Fibroblast of lung (primary cell): ENCODE measurements at places on chromosomes 6 and 20.

DNA sequence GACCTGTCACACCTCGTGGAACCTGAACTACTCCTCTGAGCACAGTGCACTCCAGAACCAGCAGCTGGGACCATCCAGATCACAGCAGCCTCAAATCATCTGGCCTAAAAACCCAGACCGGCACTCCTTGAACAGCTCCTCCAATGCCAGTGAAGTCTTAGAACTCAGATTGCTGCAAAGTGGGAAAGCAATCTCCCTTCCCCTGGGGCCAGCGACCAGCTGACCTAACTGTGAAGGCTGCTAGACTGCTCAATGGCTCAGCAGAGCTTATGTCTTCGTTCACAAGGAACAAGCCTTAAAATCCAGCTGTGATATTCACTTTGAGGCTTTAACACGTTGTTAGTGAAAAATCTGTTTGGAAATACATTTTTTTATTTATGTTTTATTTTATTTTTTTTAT lies 243.2 kb downstream of the ANKRD60 start:
- no peak for DNase-seq

- peak; percentile 66 for DNase-seq
Observed at GRCh38 chr6:13307508-13307995, 20.8 kb downstream of the TBC1D7 start.

DNA sequence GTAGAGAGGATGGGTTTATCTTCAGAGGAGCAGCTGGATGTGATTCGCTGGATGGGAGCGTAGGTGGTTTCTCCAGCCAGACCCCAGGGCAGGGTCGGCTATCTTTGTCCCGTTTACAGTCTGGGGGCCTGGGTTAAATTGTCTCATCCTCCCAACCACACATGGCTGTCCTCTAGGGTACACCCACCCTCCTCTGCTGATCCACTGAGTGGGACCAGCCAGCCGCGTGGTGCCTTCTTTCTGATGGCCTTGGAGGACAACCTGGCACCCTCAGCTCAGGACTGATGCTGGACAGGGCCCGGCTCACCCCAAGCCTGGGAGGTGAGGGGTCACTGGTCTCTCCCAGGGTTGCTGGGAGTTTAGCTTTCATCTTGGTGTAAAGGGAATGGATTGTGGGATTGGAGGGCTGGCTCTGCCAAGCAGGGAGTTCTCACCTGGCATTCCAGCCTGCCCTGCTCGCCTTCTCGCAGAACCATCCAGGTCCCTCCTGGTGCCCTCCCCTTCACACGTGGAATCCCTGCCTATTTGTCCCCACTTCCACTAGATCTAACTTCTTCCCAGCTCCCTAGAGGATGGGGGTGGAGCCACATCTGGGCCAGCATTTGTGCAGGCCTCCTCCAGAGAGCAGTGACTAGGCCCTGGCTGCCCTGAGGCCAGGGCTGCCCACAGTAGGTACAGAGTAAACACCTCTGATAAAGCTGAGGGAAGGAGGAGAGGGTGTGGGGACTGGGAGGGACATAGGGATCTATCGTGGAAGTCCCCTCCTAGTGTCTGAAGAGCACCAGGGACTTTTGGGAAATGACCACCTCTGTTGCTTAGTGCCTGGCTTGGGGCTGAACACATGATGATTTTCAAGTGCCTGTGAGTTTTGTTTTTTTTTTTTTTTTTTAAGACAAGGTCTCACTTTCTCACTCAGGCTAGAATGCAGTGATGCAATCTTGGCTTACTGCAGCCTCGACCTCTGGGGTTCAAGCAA lies 1.6 kb downstream of the ITPR3 start:
- DNase-seq = no peak

DNA sequence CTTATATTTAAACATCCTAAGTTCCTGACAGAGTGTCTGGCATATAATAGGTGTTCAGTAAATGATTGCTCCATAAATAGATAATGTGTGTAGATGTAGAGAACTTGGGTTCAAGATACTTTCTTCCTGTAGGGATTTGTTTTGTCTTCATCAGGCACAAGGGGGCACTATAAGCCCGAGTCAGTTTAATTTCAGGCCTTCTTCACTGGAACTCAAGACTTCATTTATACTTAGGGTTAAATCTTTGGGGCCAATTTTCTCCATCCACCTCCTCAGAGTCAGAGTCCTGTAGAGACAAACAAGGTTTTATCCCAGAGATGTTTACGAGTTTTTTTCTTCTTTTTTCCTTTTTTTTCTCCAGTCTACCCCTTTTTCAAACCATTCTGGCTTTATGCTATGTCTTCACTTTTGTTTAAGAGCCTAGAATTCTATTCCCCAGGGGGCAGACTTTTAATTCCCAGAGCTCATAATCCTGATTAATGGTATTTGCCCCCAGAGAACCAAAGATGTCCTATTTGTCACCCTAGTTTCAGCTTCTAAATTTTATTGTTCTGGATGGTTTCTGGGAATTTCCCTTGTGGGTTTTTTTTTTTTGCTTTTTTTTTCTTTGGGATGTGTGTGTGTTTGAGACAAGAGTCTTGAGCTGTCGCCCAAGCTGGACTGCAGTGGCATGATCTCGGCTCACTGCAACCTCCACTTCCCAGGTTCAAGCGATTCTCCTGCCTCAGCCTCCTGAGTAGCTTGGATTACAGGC lies 88.4 kb downstream of the HFE start:
- DNase-seq = peak; percentile 83

DNA sequence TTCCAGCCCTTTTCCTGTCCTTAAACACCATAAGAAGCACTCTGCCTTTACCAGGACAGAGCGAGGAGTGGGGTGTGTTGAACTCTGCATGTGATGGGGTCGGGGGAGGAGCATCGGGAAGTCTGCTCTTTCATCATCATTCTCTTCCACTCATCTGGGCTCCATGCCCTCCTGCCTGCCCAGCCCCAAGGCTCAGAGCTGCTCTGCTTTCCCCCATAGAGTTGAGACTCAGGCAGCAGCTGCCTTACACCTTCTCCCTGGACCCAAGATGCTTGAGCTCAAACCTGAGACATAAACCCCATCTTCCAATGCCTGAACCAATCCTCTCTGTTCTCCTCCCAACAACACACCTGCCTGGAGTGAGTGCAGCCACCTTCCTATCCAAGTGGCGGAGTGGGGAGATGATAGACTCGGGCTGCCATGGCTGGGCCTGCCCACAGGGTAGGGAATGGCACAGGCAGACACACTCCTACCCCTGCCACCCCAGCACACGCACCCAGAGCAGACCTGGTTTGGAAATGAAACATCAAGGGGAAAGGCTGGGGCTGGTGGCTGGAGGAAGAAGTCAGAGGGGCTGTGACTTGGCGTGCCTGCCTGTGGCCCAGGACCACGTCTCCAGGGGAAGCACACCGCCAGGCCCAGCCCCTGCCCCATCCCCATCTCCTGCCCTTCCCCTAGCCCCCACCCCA lies 28.4 kb downstream of the TFEB start:
- DNase-seq = peak; percentile 43

DNA sequence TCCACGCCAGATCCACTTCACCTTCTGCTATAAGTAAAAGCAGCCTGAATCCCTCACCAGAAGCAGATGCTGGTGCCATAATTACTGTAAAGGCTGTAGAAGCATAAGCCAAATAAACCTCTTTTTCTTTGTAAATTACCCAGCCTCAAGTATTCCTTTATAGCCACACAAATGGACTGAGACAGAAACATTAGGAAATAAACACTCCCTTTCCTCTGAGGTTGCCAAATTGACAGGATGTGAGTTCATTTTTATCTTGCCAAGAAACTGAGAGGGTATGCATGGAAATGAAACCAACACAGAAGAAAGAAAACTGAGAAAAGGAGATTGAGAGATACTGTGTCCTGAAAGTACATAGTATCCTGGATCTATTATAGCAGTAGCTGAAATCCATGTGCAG lies 481.2 kb downstream of the HAO1 start:
- peak; percentile 37 for DNase-seq

GRCh38 chr6:105492706-105493673 lies 90.1 kb upstream of the PREP start:
- peak; percentile 45 for DNase-seq

DNA sequence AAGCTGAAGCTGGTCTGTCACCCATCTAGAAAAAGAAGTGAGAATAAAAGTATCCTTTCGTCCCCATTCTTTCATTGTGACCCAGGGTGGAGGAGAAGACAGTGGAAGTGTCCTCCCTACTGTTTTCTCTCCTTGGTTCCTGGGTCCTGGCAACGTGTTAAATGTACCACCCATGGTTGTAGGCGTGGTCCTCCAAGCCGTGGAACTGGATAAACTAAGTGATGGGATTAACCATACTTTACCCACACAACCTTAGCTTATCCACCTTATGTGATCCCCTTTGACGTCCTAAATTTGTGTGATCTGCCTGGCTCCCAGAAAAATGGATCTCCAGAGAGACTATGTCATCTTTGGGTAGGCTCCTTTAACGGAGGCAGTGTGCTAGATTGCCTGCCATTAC lies 47.4 kb downstream of the HLA-DPB1 start:
- DNase-seq = no peak

DNA sequence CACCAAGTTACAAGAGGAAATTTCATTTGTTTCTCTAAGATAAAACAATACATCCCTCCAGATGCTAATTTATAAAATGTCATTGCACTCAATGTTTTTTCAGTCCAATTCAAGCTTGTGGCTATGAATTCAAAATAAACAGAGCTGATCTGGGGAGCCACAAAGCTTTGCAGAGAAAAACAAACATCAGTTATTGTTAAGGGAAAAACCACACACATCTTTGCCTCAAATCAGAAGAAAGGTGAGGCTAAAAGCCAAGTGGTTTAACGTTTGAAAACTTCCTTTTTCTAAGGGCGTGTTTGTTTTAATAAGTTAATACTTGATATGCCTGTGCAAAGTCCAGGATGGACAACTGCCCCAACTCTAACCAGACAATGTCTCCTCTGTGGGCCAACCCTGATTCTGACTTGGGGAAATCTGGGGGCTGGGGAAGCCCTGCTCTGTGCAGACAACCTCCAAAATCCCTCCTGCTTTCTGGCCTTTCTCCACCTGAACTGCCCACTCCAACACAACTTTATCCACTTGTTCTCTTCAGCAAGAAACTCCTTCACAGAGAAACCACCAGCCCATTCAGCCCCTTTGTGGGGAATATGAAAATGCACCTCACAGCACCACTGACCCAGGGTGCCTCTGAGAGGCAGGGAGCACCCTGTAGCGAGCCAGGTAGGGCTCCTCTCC lies 44.6 kb upstream of the NT5E start:
- peak; percentile 74 for DNase-seq
